Osteocyte (in vitro differentiated cells): ENCODE measurements at places on chromosomes 5 and 9. TPM values are rescaled to one million over a fixed set of nuclear protein-coding genes. Genes with fewer than 3 reads are reported as not detected.

COMMD10 gene
- 21.2 and 26.3 TPM in 2 replicates for total RNA-seq

DNA sequence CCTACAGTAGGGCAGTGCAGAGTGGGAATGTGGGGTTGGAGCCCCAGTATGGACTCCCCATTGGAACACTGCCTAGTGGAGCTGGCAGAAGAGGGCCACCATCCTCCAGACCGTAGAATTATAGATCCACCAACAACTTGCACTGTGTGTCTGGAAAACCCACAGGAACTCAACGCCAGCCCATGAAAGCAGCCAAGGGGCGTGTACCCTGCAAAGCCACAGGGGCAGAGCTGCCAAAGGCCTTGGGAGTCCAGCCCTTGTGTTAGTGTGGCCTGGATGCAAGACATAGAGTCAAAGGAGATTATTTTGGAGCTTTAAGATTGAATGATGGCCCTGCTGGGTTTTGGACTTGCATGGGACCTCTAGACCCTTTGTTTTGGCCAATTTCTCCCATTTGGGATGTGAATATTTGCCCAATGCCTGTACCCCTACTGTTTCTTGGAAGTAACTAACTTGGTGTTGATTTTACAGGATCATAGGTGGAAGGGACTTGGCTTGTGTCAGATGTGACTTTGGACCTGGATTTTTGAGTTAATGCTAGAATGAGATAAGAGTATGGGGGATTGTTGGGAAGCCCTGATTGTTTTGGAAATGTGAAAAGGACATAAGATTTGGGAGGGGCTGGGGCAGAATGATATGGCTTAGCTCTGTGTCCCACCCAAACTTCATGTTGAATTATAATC, 266.8 kb downstream of the SEMA5A start:
- H3K36me3 ChIP-seq = peaks cover 15% of the 10 kb centered on the region
- H3K27ac ChIP-seq = no peak overlapping the region
- no peaks in the 10 kb centered on the region for H3K27me3 ChIP-seq
- no peak overlapping the region for H3K4me3 ChIP-seq

- peaks cover 5% of the 10 kb centered on the region for H3K27me3 ChIP-seq
- H3K4me1 ChIP-seq = no peaks in the 10 kb centered on the region
- H3K4me3 ChIP-seq = no peak overlapping the region
Measured at GRCh38 chr9:13480693-13481092, 201.2 kb upstream of the MPDZ start.

CDX1 gene
- total RNA-seq = 0.71 and 1.0 TPM in 2 replicates

DNA sequence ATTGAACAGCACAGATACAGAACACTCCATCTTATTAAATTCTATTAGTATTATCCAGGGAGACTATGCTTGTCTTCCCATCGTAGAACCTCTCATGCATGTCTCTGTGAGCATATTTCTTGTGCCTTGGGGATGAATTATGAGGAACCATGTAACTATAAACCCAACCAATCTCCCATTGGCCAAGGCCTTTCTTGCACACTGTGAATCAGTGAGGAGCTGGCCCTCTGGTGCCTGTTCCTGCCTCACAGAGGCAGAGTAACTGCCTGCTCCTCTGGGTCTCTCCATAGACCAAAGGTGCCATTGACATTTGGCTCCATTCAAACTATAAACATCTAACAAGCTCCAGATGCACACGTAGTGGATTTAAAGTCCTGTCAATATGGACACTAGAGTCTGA, 190.4 kb downstream of the ENC1 start:
- H3K27ac ChIP-seq = no peak overlapping the region
- no peaks in the 10 kb centered on the region for H3K27me3 ChIP-seq
- H3K4me1 ChIP-seq = peaks cover 4% of the 10 kb centered on the region
- no peaks in the 10 kb centered on the region for H3K36me3 ChIP-seq
- DNase-seq = no peak
- no peak overlapping the region for H3K4me3 ChIP-seq

GRCh38 chr9:131703697-131704096, 36.2 kb downstream of the RAPGEF1 start:
- no peak overlapping the region for H3K4me3 ChIP-seq
- H3K27ac ChIP-seq = no peak overlapping the region
- H3K4me1 ChIP-seq = peaks cover 29% of the 10 kb centered on the region

DNA sequence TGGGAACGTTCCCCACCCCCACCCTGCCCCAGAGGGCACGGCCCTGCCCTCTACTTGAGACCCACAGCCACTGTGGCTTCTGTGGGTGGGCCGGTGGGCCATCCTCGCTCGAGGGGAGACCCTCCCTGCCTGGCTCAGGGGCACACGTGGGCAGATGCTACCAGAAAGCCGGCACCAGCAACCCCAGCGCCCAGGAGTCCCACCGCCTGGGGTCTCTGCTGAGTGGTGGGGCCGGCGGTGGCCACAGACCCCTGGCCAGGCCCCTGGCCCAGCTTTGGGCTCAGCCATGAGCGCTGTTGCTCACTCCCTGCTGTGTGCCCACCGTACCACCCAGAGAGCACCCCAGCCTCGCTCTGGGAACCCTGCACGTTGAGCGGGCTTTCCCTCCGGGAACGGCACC, 16.5 kb upstream of the NRARP start:
- no peak for DNase-seq
- no peaks in the 10 kb centered on the region for H3K27me3 ChIP-seq
- no peak overlapping the region for H3K27ac ChIP-seq
- no peak overlapping the region for H3K4me3 ChIP-seq
- H3K36me3 ChIP-seq = no peaks in the 10 kb centered on the region

BRINP1 gene
- total RNA-seq = 0.16 and 0.21 TPM in 2 replicates

ESM1 gene
- 0.35 and 0.73 TPM in 2 replicates for total RNA-seq

- no peaks in the 10 kb centered on the region for H3K36me3 ChIP-seq
- H3K4me3 ChIP-seq = no peak overlapping the region
- peaks cover 23% of the 10 kb centered on the region for H3K4me1 ChIP-seq
- no peaks in the 10 kb centered on the region for H3K27me3 ChIP-seq
- DNase-seq = no peak
Measured at GRCh38 chr9:105051897-105052296, 123.9 kb upstream of the ABCA1 start.

HTR4 gene
- not detected in 2 replicates for total RNA-seq

- DNase-seq = no peak
- peak overlapping the region; percentile 14 for H3K4me3 ChIP-seq
Measured at GRCh38 chr5:172074896-172075295, 68.5 kb upstream of the FBXW11 start.

GRCh38 chr9:110065532-110065931, 142.4 kb downstream of the C9orf152 start:
- H3K27me3 ChIP-seq = no peaks in the 10 kb centered on the region
- H3K36me3 ChIP-seq = peaks cover 2% of the 10 kb centered on the region
- H3K27ac ChIP-seq = no peak overlapping the region
- DNase-seq = no peak
- H3K4me3 ChIP-seq = no peak overlapping the region

- H3K4me1 ChIP-seq = no peaks in the 10 kb centered on the region
- H3K27me3 ChIP-seq = no peaks in the 10 kb centered on the region
- DNase-seq = no peak
- no peak overlapping the region for H3K4me3 ChIP-seq
- no peak overlapping the region for H3K27ac ChIP-seq
Measured at GRCh38 chr5:42668254-42668653, 88.4 kb upstream of the CCDC152 start.

DNA sequence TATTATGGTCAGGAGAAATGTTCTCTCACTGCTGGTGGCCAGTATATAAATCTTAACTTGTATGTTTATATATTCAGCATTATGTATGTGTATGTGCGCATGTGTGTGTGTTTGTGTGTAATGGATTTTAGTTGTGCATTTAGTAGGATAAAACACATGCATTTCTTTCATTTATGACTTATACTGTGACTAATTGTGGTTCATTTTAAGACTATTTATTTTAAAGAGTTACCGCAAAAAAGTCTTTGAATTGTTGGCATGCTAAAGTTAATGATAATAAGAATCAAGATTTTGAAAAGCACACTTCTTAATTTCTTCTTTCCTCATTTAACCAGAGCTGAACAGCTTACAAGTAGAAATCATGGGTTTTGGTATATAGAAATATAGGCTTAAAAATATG, 60.9 kb downstream of the RAI14 start:
- H3K36me3 ChIP-seq = peaks cover 12% of the 10 kb centered on the region
- H3K27ac ChIP-seq = peak overlapping the region; percentile 84
- DNase-seq = no peak
- H3K4me3 ChIP-seq = no peak overlapping the region

GBGT1 gene
- total RNA-seq = 3.1 and 4.1 TPM in 2 replicates

NRARP gene
- 1.8 and 2.1 TPM in 2 replicates for total RNA-seq

DNA sequence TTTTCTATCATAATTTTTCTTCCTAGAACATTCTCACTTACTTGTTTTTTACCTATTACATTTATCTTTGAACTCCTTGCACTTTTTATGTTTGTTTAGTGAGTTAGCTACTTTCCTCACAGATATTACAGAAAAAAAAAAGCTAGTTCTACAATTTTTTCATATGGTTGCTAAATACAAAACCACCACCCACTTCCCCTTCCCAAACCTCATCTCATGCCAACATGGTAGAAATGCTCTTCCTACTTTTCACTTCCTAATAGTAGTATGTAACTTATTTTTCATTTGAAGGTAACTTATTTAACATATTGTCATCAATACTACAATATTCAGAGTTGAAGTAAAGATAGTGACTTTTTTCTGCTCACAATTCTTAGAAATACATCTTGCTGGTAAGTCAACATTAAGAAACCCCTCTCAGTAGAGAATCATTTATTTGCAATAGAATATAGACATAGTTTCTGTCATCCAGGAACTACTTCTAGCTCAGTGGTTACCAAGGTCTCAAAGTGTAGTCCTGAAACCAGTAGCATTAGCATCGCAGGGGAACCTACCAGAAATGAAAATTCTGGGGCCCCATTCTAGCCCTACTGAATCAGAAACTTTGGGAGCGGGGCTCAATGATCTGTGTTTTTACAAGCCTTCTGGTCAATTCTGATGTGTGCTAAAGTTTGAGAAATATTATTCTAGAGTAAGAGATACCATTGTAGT, 1124.6 kb downstream of the DTWD2 start:
- H3K4me1 ChIP-seq = no peaks in the 10 kb centered on the region
- no peaks in the 10 kb centered on the region for H3K36me3 ChIP-seq
- no peak overlapping the region for H3K4me3 ChIP-seq
- H3K27ac ChIP-seq = no peak overlapping the region
- no peak for DNase-seq

IGFBPL1 gene
- 1.7 and 2.8 TPM in 2 replicates for total RNA-seq

CCDC152 gene
- total RNA-seq = not detected in 2 replicates

- no peak for DNase-seq
- no peaks in the 10 kb centered on the region for H3K27me3 ChIP-seq
- H3K27ac ChIP-seq = no peak overlapping the region
- peaks cover 18% of the 10 kb centered on the region for H3K4me1 ChIP-seq
- no peak overlapping the region for H3K4me3 ChIP-seq
Measured at GRCh38 chr5:10286862-10287227, 20.9 kb downstream of the CMBL start.

DNA sequence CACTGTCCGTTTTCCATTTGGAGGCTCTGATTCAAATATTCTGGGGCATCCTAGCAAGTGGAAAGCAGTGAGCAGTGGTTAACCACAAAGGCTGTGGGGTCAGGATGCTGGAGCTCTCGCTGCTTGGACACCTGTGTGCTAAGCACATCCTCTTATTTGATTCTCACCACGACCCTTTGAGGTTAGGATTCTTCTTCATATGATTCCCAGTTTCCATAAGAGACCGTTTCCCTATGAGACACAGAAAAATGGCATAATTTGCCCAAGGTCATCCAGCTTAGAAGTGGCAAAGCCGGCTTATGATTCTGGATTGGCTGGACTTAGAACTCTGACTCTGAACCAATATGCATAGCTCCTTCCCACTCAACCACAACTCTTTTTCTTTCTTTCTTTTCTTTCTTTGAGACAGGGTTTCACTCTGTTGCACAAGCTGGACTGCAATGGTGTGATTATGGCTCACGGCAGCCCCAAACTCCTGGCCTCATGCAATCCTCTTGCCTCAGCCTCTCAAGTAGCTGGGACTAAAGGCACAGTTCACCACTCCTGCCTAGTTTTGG, 207.7 kb downstream of the TTLL11 start:
- peaks cover 70% of the 10 kb centered on the region for H3K4me1 ChIP-seq
- H3K27ac ChIP-seq = no peak overlapping the region
- no peaks in the 10 kb centered on the region for H3K27me3 ChIP-seq
- DNase-seq = no peak

DNA sequence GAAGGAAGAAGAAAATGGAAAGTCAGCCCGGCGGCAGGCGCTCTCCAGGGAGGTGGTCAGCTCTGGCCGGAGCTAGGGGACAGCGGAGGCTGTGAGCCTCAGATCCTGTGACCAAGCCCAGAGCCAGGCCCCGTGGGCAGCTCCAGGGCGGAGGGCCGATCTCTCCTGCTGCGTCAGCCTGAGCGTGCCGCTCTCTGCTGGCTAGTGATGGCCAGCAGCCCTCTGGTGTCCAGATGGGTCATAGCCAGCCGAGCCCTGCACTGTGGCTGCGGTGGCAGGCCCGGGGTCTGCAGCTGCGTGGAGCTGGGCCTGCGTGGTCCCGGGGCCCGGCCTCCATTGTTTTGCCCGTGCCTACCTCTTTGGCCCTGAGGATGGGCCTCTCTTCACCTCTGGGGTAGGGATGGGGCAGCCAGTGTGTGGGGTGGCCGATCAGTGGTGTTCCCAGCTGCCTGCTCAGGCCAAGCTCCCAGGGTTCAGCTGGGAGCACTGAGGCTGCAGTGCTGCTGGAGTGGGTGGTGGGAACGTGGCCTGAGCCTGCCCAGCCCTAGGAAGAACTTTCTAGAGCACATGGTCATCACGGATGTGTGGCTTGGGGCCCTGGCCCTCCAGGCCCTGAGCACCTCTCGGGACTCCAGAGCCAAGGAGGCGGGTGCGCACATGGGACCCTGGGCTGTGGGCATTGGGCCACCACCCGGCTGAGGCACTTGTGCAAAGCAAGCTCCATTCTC, 17.1 kb upstream of the NRARP start:
- H3K4me1 ChIP-seq = peaks cover 10% of the 10 kb centered on the region
- H3K27ac ChIP-seq = no peak overlapping the region
- H3K4me3 ChIP-seq = no peak overlapping the region

DNA sequence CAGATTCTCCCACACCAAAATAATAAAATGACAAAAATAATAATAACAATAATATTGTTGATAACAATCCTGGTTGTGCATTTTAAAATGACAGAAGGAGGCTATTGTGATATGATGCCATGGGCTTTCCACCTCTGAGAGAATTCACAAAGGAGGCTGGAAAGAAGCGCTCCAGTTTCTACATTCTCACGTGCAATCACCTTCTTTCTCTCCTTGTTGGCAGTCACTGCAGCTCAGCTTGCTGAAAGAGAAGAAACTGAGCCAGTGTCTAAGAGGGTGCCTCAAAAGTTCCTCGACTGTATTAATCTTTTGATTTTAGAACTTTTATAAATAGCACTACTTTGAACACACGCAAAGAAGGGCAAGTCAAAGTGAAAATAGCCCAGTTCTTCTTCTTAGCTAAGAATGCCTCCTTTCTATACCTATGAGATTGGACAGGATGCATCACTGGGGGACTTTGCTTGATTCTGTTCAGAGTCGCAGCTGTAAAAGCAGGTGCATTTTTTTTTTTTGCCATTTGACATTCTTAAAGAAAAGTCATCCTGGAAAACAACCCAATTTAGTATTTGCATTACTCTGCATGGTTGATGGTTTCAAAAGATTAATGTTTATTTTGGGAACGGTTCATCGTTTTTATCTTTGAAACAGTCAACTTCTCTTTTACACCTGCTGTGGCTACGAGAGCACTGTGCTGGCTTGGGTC, 12.4 kb upstream of the SUB1 start:
- no peaks in the 10 kb centered on the region for H3K4me1 ChIP-seq
- H3K27me3 ChIP-seq = peaks cover 15% of the 10 kb centered on the region
- H3K4me3 ChIP-seq = no peak overlapping the region
- no peak for DNase-seq
